ENCODE measurements at places on chromosomes 6 and 20.

DNA sequence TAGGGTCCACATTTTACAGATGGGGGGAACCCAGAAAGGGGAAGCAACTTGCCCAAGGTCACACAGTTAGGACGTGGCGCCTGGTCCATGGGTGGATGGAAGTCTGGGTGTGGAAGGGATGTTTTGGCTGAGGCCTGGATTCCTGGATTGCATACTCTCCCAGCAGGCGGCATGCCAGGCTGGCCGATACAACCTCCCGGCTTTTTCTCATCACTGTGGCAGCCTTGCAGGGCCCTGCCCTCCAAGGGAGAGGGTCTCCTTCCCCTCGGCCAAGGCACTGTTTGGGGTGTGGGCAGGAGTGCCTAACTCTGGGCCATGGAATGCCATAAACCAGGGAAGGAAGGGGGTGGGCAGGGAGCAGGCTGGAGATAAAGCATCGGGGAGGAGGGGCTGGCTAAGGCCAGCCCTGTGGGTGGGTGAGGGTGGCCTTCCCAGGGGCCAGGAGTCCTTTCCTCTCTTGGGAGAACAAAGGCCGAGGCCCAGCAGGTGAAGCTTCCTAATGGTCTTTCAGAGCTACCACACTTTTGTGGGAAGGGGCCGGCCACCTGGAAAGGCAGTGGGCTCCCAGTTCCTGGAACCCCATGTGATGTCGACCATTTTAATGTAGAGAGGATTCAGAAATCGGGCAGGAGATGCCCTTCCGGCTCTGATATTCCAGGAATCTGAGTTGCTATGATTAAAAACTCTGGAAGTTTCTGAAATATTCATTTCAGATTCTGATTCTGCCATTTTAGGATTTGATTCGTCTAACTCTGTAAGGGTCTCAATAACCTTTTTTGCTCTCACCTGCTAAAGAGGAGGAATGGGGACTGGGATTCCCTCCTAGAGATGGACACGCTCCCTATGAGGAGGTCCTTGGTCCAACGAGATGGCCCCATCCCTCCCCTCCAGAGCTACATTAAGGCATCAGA, 4.2 kb downstream of the FOXS1 start:
- DNase-seq = no peak

DNA sequence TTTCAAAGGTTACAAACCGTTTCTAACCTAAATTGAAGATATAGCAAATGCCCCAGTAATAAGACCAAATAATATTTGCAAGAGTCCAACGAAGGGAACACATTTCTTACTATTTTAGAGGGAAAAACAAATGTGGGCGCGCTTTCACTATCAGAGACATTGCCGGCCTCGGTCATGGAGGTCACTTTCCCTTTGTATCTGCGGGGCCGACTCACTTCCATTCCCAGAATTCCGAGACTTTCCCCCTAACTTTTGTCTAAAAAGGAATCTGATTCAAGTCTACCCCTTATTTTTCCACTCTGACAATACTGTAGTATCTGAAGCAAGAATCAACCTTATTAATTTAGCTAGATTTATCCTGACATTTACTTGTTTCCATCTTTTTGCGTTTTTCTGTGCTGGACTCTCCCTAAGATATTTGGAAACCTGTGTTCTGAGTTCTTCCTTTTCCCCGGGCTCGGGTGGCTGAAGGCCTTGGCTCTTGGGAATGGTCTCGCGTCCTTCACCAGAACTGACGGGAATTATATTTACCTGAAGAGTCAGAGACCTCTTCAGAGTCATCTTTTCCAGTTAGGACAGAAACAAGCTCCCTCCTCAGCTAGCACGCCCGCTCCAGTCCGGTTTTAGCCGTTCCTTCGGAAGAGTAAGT, 71.8 kb upstream of the ZNF184 start:
- DNase-seq = no peak

DNA sequence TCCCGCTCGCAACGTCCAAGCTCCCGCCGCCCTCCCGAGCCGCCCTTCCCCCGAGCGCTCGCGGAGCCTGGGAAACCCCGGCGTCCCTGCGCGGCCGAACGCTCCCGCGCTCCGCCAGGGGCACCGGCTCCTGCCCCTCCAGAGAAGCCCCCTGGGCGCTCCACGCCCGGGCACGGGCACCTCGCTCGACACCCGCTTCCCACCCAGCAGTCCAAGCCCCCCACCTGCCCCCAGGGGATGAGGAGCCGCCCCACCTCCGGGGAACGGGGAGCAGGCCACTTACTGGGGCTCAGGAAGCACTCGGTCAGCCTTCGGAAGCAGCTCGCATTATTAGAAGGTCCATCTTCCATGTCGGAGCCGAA, 1.4 kb downstream of the PDE10A start:
- peak; percentile 30 for DNase-seq

- DNase-seq = no peak
Observed at GRCh38 chr6:145836170-145836569, 21.6 kb upstream of the FBXO30 start.
